ENCODE measurements at places on chromosomes 6 and 20. TPM values are rescaled to one million over a fixed set of nuclear protein-coding genes. Genes with fewer than 3 reads are reported as not detected.

PRPH2 gene
- 0.91 TPM for total RNA-seq

TSPO2 gene
- total RNA-seq, result not detected

DPPA5 gene
- total RNA-seq, result not detected

HECA gene
- total RNA-seq, result 13.4 TPM

OVOL2 gene
- total RNA-seq, result not detected
